ENCODE measurements at places on chromosomes 6 and 20.

DNA sequence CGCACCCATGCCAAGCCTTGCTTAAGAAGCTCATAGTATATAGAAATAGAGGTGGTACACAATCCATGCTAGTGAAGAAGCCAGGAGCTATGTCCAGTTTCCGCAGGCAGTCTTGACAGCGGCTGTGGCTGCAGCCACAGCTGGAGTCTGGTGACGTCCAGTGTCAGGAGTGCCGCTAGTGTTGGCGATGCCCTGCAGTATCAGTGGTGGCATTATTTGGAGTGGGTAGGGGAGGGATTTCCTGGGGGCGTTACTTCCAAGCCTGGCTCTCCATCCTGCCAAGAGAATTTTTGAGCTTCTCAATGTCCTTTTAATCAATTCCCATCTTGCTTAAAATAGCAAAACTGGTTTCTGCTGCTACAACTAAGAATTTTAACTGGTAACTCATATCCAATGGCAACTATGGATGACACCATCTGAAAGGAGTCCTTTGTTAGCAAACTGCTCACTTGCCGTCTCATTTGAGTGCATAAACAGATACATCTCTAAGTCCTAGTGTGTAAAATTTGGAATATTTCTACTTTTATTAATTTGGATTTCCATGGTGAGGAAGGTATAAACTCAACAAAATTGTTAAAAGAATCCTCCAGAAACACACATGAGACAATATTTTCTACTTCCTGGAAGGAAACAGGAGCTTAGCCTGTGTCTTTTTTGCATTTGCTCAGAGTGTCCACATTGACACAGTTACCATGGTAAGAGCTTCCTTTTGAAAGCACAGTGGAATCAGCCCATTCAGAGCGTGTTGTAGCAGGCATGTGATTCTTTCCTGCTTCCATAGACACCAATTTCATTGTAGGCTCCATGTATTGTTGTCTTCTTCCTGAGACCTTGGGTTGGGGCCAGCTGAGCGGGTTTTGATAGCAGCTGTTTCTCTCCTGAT lies 44.6 kb upstream of the PXDC1 start:
- peak; percentile 28 for DNase-seq

GRCh38 chr6:161631676-161632194 lies 357.9 kb upstream of the AGPAT4 start:
- DNase-seq = no peak

- no peak for DNase-seq
Observed at GRCh38 chr20:59784365-59784764, 149.1 kb downstream of the SYCP2 start.

- no peak for DNase-seq
Observed at GRCh38 chr20:12827816-12828385, 180.9 kb upstream of the SPTLC3 start.

DNA sequence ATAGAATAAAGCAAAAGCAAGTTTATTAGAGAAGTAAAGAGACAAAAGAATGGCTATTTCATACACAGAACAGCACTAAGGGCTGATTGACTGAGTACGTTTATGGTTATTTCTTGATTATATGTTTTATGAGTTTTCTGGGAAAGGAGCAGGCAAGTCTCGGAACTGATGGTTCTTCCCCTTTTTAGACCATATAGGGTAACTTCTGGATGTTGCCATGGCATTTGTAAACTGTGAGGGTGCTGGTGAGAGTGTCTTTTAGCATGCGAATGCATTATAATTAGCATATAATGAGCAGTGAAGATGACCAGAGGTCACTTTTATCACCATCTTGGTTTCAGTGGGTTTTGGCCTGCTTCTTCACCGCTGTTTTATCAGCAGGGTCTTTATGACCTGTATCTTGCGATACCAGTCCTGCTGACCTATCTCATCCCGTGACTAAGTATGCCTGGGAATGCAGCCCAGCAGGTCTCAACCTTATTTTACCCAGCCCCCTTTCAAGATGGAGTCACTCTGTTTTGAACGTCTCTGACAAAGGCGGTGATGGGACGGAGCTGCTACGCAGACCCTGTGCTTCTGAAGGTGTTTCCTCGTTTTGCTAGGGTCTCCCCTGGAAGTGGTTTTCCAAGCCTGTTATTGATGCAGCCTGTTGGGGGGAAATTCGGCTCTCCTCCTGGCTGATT lies 45.4 kb upstream of the BMP6 start:
- DNase-seq = no peak

GRCh38 chr6:26243132-26243531 lies 121.9 kb upstream of the BTN3A2 start:
- DNase-seq = no peak
